EH (cell line): ENCODE measurements at places on chromosomes 6 and 20.

DNA sequence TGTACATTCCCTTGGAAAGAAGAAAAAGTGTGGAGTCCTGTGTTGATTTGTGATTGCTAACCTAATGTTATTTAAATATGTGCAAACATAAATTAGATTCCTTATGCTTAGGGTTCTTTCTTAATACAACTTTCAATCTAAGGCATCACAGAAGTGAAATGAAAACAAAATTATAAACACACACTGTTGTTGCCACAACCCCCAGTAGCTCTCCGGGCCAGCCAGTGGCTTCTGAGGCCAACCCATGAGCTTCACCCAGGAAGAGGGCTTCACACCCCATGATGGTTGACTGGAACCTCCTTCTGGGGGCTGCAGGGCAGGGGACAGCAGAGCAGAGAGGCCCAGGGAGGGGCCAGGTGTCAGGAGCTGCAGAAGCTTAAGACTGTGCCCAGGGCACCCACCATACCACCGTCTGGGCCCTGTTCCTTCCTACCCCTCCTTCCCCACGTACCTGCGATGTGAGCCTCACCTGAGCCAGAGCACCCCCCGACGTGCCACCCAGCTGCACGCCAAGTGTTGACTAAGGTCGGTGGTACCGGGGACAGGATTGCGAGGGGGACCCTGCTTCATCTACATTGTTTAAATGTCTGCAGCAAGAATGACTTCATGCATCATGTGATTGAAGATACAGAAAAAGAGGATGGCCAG lies 110.5 kb downstream of the FAM120B start:
- no peak for DNase-seq

DNA sequence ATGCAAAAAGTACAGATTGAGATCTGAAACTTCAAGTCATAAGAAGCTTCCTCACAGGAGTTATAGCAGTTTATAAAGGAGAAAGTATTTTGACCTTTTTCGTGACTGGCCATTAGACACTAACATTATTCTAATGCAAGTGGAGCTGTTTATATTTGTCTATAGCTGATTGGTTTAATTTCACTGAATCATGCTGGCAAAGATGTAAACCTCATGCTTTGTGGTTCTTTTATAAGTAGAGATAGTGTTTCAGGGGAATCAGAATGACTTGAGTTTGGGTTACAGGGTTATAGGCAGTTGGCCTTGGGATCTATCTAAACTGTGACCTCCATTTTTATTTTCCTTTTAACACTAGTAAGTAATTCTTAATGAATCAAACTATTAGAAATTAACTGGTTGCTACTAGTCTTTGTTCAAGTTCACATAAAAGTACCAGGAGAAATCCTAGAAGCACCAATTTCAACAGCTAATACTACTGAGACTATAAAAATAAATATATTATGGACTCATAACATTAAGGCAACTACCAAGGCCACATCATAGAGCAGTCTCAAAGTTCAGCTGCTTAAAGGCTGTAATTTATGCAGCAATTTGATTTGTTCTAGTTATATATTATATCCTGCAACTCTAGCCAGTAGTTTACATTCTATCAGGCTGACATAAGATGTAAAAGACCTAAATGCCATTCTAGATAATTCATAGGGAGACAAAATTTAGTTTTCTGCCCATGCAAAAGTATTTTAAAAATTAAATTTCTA lies 94.0 kb downstream of the RNGTT start:
- peak; percentile 80 for DNase-seq

- DNase-seq: no peak
Observed at GRCh38 chr6:56280126-56280525, 32.7 kb upstream of the COL21A1 start.

DNA sequence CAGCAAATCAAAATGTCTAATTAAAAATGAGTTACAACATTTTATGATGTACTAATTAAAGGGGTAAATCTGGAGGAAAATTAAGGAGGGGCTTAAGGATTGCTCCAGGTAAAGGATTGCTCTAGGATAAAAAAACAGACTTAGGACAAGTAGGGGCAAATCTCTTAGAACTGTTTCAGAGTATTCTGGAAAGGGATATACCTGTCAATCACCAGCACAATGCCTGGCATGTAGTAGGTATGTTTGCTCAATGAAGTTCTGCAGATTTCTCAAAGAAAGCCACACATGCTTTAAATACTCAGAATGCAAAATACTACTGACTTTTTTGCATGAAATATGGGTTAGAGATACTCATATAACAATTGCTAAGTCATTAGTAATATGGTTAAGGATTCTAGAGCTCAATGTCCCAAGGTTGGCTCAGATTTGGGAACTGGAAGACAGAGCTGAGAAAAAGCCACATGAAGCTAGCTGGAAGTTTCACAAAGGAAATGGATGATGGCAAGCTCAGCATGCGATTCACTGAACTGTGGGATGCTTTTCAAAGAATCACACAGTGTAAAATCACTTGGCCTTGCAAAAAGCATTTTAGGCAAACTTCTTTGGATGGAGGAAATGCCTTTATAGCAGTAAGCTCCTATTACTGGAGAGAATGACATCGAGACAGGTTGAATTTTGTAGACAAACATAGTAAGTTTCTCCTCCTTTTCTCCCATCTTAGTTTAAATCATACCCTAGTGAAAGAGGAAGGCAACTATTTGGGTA lies 72.8 kb downstream of the MAP3K5 start:
- DNase-seq: peak; percentile 35

- peak; percentile 9 for DNase-seq
Observed at GRCh38 chr6:5851261-5851757, 155.4 kb downstream of the NRN1 start.

DNA sequence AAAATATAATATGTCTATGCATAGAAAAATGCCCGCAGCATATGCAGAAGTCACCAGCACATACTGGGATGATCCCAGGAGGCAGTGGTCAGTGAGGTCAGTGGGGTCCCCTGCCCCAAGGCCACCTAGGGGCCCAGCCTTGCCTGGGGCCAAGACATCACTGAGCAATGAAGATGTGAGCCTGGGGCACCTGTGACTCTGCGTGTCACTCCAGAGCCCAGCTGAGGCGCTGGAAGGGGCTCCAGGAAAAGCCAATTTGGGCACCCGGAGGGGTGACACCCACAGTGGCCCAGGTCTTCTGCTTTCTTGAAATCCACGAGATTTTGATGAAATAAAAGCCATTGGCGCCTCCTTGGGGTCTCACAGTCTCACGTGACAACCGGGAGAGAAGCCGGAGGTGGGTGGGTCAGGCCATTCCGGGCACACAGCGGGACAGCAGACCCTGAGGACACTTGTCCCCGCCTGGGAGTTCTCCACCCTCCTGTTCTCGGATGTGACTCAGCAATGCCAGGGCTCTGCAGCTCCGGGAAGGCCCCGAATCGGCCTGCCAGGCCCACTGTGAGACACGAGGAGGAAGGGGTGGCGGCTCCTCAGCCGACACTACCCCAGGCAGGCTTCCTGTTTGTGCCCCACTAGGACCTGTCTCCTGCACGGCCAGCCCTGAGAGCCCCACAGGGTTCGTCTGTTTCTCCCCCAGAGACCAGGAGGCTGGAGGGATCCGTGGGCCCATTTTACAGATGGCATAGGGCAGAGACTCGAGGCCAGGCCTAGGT lies 24.4 kb upstream of the SLCO4A1 start:
- DNase-seq: no peak
